ENCODE measurements at places on chromosomes 11 and 22.
A peak's percentile ranks its signal among the peaks of the same experiment; 100 is the strongest.

DNA sequence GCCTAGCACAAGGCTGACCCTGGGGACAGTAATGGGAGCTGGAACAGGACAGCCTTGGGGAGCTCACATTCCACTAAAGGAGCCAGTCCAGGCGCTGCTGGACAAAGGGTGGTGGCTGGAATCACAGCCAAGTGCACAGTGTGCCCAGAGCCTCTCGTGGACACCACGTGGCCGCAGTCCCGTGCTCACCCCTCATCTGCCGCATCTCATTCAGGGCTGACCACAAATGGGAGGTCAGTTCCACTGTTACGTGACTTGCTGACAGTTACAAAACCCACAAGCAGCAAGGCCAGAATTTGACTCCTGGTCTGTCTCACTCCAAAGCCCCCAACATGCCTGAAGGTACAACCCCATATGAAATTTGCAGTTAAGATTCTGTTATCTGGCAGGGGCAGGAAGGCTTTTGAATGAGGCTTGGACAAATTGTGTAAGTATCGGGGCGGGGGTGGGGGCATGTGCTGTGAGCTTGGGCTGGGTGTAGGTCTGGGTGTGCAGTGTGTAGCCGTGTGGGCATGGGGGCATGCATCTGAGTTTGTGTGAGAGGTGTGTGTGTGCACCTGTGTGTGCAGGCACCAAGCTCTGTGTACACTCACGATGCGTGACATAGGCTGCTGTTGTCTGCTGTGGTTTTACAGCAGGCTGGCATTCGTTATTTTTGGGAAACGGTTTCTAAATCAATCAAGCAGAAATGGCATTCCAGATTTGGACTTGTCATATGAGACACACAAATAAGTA, 301.7 kb downstream of the BRD1 start:
- DNase-seq: no peak

DNA sequence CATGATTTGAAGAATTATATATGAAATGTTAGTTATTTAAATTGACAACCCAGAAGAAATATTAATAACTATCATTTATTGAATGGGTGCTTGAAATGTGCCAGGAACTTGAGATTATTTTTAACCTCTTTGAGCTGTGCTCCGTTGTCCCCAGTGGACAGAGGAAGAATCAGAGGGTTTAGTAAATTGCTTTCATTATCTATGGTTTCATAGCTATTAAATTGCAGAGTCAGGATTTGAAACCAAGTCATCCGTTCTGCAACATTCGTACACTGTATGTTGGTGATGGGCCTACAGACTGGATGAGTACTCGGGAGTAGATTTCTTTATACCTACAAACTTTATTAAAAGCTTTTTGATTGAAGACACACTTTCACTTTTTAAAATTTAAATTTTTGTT, 4.9 kb downstream of the HSD17B12 start:
- no peak for DNase-seq

GRCh38 chr11:312092-312816, 1.6 kb upstream of the IFITM1 start:
- DNase-seq: peak; percentile 54

GRCh38 chr11:42036201-42036600, 576.7 kb upstream of the LRRC4C start:
- no peak for DNase-seq

DNA sequence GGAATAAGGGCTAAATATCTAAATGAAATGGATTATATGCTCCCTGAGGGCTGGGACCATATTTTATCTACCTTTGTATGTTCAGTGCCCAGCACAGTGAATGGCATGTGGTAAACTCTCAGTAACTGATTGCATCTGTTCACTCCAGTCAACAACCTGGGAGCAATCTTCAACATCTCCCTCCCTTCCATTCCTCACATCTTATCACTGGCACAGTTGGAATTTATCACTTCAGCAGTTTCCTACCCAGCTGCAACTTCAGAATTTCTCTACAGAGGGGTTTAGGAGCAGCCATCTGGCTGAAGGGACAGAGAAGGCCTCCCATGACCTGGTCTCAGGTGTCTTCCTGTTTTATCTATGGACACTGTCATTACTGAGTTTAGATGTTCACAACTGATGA, 9.8 kb upstream of the SIK2 start:
- no peak for DNase-seq

DNA sequence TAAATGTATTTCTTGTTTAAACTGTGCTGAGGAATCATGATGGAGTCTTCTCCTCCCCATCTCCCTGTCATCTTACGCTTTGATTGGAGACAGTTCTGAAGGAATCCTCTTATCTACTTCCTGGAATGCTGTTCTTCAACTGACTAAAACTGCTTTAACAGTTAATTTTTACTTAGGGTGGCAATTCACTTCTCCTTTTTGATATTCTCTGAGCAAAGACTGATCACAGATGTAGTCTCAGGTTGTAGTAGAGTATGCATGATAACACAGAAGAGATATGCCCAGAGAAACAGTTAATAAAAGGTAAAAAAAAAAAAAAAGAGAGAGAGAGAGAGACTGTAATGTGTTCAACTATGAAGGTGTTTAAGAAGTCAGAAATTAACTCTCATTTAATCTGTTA, 1.4 kb upstream of the CASP5 start:
- DNase-seq: no peak

DNA sequence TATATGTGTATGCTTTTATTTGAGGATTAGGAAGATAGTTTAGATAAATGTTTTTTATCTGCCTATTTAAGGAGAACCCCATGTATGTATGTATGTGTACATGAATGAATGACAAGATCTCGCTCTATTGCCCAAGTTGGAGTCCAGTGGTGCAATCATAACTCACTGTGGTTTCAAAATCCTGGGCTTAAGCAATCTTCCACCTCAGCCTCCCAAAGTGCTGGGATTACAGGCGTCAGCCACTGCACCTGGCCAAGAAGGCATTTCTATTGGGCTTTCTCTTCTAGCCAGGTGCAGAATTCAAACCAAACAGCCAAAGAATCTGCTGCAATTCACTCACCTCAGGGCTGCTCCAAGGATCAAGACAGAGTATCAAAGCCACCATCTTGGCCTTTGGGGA, 25.5 kb upstream of the DGKZ start:
- no peak for DNase-seq

GRCh38 chr11:69110451-69110850, 45.3 kb upstream of the SMIM38 start:
- DNase-seq: no peak

DNA sequence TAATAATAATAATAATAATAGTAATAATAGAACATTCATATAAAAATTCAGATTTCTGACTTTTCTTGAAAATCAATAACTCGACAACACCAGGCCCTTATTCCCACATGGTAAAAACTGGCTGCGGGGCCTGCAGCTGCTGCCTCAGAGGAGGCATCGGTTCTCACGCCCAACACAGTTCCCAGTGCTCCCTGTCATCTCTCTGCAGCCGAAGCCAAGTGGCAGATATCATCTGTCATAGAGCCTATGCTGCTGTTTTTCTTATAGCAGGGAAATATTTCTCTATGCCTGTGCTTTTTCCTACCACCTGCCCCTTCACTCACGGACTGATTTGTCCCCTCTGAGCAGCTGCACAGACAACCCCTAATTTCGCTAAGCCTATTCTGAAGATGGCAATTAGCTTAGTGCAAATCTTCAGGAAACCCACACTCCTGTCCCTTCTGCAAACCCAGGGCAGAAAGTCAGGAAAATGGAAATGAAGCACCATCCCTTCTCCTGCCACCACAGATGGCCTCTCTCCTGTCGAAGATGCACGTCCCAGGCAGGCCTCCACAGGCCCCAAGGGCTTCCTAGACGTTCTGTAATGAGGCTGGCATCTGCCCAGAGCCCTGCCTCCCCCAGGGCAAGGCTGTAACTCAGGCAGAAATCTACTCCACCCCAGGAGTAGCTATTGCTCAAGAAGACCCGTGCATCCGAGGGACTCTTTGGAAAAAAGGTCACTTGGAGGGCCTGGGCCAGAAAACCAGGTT, 66.7 kb downstream of the SYN3 start:
- DNase-seq: no peak
